Fibroblast of skin of back (primary cell): ENCODE measurements at places on chromosomes 13 and 19.

GRCh38 chr13:49996161-49996915, 504 bp upstream of the TRIM13 start:
- peak; percentile 94 for DNase-seq

- DNase-seq, result no peak
These were observed at the start of gene SIGLEC9 for GRCh38 chr19:51124729-51125128. SIGLEC9 (plus strand) TSS chr19:51124906; CDS start chr19:51124975, 69 bp downstream.

DNA sequence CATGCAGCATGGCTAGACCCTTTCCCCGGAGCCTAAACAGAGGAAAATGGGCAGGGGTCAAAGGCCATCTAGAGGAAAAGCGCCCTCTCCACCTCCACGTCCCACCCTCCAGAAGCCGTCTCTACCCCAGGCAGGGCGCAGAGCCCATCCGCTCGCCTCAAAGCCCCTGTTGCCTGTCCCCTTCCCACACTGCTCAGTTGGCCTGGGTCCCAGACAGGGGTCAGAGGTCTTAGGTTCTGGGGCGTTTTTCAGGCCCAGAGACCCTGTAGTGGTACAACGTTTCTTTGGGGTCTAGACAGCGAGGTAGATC, 285 bp downstream of the TMEM143 start:
- no peak for DNase-seq

DNA sequence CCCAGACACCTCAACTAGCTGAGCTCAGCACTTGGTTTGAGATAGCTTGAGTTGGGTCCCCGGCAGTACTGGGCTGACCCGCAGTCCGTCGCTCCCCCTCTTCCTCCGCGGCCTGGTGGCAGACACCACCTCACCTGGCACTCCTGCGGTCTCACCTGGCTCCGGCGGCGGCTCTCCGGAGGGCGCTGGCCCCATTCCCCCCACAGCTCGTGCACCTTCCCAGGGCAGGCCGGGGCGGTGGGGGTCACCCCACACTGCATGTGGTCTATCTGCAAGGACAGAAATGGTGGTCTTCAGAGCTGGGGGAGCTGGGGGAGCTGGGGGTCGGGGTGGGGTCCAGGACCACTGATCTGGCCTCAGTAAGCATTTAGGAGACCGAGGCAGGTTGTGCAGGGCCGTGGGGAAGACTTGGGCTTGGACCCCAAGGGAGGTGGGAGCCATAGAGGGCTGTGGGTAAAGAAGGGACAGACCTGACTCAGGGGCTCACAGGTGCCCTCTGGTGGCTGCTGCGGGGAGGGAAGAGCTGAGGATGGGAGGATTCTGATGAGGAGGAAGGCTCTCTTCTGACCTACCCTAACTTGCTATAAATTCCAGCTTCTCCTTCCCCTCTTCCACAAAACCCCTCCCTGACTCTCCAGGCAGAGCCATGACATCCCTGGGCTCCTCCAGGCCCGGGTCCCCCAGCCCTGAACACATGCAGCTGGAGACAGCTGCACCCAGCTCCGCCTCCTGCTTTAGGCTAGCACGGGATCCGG, 6.7 kb upstream of the PLIN4 start:
- DNase-seq, result peak; percentile 40
